Left cardiac atrium (tissue), 4 donors: ENCODE measurements at places on chromosomes 4 and X. TPM values are rescaled to one million over a fixed set of nuclear protein-coding genes. Genes with fewer than 3 reads are reported as not detected.

GRCh38 chrX:46757052-46757451 lies 1.9 kb downstream of the SLC9A7 start:
- DNase-seq = no peak

- DNase-seq = no peak
Measured at GRCh38 chr4:101141230-101141629, 206.1 kb downstream of the PPP3CA start.

DNA sequence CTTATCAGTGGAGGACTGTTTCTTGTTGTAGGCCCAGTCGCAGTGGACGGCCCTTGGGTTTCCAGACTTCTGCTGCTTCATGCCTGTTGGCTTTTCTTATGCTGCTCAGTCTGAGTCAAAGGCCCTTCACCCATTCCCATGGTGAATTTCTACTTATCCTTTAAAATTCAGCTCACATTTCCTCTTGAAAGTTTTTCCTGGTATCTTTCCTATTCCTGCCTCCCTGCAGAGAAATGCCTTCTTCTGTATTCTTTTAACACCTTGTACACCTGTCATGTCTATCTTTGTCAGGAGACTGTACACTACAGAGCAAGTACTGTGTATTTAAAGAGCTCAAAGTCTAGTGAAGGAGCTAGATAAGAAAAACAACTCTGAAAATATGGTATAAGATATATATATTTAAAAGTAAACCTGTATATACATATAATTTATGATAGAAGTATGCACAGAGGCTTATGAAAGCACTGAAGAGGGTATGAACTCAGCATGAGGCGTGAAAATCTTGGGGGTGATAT lies 22.0 kb downstream of the NPNT start:
- no peak for DNase-seq

Gene GRIA2
- not detected for total RNA-seq

DNA sequence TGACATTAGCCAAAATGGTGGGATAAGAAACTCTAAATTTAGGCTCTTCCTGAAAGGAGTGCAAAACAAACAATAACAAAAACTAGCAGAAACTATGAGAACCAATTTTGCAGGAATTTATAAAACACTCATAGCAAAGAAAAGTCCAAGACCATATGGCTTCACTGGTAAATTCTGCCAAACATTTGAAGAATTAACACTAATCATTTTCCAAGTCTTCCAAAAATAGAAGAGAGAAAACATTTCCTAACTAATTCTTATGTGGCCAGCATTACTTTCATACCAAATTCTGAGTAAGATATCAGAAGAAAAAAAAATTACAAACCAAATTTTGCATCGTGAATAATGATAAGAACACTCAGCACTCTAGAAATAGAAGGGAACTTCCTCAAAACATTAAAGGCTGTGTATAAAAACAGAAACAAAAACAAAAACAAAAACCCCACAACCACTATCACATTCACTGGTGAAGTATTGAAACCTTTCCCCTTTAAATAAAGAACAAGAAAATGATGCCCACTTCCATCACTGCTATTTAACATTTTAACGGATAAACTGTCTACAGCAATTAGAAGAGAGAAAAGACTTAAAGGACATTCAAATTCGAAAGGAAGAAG lies 524.3 kb upstream of the GALNTL6 start:
- DNase-seq = no peak
